ENCODE measurements at places on chromosomes 5 and 9.
A peak's percentile ranks its signal among the peaks of the same experiment; 100 is the strongest.

DNA sequence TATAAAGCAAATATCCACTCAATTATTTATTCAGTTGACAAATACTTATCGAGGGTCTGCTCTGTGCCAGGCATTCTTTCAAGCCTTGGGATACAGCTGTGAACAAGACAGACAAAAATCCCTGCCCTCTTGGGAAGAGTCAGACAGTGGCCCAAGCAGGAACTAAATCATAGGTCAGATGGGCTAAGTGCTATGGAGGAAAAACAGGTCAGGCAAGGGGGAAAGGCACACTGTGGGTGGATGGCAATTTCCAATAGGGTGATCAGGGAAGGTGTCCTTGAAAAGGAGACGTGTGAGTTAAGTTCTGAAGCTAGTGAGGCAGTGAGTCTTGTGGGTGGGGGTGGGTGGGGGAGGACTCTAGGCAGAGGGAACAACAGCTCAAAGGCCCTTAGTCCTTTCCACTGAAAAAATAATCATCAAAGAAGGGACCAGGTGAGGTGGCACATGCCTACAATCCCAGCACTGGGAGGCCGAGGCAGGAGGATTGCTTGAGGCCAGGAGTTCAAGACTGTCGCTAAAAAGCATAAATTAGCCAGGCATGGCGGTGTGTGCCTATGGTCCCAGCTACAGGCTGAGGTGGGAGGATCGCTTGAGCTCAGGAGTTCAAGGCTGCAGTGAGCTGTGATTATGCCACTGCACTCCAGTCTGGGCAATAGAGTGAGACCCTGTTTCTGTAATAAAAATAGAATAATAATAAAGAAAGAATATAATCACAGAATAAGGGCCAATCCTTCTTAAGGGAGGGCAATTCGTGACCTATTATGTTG, 95.2 kb upstream of the CPEB4 start:
- DNase-seq, result no peak

GRCh38 chr9:13800776-13801175, 513.2 kb downstream of the NFIB start:
- DNase-seq, result no peak

DNA sequence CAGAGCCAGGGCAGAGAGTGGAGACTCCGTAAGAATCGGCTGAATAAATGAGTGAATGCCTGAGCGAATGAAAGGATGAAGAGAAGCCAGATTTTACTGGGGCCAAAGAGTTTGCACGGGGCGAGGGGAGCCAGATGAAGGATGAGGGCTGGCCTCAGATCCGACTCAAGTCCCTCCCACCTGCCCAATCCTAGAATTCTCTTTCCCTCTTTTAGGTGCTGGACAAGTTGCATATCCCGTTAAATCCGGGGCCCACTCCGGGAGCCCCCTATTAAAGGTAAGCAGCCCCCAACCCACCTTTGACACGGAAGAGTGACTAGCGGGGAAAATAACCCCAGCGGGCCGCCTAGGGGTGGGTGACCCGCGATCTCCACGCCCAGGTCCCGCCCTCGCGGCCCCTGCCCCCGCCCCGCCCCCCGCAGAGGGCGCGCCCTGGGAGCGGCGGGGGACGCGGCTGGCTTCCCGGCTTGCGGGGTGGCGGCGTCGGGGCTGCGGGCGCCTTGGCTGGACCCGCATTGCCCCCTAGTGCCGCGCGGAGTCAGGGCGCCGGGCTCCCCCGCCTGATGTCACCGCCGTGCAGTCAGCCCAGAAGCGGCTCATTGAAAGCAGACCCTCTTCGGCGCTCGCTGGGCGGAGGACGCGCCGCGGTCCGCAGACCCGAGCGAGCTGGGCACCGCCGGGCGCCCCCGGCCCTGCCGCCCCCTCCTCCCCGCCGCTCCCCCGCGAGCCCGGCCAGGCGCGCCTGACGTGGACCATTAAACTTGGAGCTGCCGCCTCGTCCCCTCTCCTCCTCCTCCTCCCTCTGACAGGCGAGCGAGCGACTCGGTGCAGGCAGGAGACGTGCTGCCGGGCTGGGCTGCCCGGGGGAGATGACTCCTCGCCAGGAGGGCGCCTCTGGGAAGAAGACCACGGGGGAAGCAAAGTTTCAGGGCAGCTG, at the start of gene ADRA1B:
Gene ADRA1B (plus strand): TSS at position 579 of the 937 bp plus-strand sequence. CDS start 424 bp downstream, outside the sequence.
- peak; percentile 63 for DNase-seq

DNA sequence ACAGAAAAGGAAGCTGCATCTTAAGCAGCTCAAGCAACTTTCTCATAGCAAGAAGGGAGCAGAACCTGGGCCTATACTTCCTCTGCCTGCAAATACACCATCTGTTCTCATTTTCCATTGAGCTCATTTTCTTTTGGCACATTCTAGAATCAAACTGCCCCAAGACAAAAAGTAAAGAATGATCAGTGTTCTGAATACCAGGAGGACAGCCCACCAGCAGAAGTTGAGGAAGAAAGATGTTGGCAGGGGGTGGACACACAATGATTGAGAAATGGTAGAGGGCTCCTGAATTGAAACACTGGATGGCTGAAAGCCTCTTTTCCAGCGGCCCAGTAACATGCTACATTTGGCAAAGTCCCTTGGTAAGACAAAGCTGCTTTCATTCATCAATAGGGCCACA, 171.8 kb downstream of the MED10 start:
- DNase-seq, result no peak

DNA sequence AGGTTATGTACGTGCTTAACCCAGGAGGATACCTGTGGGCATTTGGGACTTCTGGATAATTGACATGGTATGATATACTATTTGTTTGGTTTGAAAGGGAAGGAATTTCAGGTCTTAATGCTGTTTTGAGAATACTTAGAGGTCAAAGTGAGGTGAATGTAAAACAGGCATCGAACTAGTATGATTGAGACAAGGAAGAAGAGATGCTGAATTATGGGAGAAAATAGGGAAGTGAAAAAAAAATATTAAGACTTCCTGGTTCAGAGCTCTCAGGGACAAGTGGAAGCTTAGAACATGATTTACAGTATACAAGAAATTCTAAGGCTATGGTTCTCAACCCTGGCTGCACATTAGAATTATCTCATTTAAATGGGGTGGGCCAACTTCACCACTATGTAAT, 115.3 kb downstream of the CD180 start:
- DNase-seq, result no peak

GRCh38 chr5:139743001-139743771, 52.4 kb upstream of the PSD2 start:
- no peak for DNase-seq

- DNase-seq, result no peak
Observed at GRCh38 chr5:54524082-54524481, 6.5 kb downstream of the SNX18 start.

DNA sequence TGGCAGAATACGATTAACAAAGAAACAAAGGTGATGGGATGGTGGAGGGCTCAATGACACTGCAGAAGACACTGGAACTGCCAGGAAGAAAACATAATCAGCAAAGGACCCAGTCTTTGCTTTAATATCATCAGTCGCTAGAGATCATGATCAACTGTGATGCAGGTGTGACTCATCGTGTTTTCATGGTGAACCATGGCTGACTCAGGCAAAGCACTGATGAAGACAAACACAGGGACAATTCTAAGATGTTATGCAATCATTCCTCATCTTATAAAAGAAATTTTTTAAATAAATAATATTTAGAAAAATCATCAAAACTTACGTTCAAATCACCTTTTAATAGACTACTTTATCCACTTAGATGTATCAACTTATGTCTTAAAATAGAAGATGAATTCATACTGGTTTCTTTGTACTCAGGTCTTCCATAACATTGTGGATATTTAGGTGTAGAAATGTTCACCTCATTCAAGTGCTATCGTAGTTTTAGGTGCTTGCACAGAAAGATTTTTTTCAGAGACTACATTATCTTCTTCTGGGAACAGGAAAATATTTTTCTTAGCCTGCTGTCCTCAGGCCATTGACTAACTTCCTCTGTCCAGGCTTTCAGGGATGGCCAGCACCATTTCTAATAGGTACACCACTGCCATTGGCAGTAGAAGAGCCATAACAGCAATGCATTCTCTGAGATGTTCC, 673.4 kb upstream of the MEF2C start:
- no peak for DNase-seq

GRCh38 chr9:130531670-130532069, 47.7 kb upstream of the FUBP3 start:
- DNase-seq, result no peak

Data from breast epithelium (tissue), 4 donors.